ENCODE measurements at places on chromosomes 11 and 22. TPM values are rescaled to one million over a fixed set of nuclear protein-coding genes. Genes with fewer than 3 reads are reported as not detected.

GRCh38 chr11:6170226-6170625, at the start of gene OR52B2:
Gene OR52B2, minus strand, starts transcription at chr11:6170326. Its CDS starts 0 bp downstream, at chr11:6170326.
- no peak for DNase-seq

DNA sequence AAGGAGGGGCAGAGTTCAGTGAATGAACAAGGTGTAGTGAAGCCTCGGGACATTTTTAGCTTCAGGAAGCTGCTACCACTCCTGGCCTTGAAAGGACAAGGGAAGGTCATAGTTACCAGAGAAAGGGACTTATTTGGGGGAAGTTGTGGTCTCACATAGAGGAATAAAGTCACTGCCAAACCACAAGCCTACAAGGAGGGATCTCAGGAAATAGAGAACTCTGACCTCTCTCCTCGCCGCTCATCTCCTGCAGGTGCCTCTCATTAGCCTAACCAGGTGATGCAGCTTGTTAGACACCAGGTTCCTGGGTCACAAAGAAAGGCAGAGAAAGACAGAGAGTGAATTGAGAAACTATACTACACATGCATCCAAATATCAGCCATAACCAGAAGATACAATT, 14.3 kb upstream of the TOLLIP start:
- DNase-seq, result no peak

GRCh38 chr11:116215471-116216113, 557.2 kb downstream of the BUD13 start:
- DNase-seq, result no peak

- no peak for DNase-seq
Observed at GRCh38 chr11:69290806-69291205, 3.1 kb upstream of the MYEOV start.

DNA sequence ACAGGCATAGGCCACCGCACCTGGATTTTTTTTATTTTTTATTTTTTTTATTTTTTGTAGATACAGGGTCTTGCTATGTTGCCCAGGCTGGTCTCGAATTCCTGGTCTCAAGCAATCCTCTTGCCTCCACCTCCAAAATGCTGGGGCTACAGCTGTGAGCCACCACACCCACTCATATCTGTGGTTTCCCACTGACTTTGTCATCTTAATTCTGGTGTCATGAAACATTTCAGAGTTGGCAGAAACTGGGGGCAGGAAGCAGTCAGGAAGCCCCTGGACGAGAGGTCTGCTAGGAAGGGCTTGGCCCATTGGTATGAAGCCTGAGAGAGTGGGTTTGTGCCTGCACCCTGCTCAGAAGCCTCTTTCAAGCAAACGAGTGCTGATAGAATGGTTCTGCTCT, 49.1 kb downstream of the COMMD9 start:
- no peak for DNase-seq

GRCh38 chr22:49676230-49676629, 151.4 kb downstream of the BRD1 start:
- no peak for DNase-seq

DNA sequence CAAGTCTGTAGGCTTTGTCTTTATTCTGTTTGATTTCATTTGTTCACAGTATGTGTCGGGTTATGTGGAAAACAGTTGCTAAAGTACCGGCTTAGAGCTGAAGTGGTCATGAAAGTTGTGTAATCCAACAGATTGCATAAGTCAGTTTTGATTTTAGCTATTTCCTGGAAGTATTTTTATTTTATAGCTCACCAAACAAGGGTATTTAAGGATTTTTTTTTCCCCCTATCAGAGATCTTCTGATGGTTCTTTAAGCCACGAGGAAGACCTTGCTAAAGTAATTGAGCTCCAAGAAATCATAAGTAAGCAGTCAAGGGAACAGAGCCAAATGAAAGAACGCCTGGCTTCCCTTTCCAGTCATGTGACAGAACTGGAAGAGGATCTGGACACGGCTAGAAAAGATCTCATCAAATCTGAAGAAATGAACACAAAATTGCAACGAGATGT, 55.9 kb downstream of the PPFIA1 start:
- no peak for DNase-seq

Gene PRAME
- 0.23 TPM for total RNA-seq

Measured in activated naive CD4-positive, alpha-beta T cell treated with anti-CD3 and anti-CD28 coated beads, Interleukin-2, amount 50 U/mL, for 72 hours (primary cell).